Stimulated activated CD4-positive, alpha-beta T cell treated with anti-CD3 and anti-CD28 coated beads, Interleukin-4, amount 100 ng/mL, for 4 hours (primary cell): ENCODE measurements at places on chromosomes 4 and X.
A peak's percentile ranks its signal among the peaks of the same experiment; 100 is the strongest.

DNA sequence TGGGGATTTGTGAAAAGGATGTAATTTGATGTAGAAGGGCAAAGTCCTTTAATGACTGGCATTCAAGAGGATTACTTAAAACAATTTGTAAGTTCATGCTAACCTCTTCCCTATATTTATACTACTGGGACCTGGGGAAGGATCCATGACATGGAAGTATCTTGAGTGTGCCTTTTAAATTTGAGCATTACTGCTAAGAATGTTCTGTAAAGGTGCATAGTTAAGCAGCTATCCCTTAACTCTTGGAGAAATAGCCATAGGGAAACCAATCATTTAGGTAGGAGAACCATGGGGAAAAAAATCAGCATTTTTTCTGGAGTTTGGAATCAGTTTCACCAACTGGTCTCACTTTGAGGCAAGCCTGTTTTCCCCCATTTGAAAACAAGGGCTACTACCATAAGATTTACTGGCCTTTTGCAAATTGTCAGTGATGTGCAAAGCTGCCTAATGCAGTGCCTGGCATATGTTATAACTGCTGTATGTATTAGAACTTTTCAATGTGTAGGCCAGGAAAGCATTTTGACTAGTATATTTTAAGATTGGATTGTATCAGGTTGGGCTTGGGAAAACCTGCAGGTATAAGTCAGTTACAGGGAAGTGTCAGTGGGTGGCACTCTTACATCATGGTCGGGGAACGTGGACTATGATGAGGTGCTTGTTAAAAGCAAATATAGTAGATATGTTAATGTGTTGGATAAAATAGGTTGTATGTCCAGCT is 72.1 kb downstream of the PRSS12 start:
- DNase-seq, result peak; percentile 20

- DNase-seq, result no peak
These were observed 701.0 kb upstream of the PITX2 start for GRCh38 chr4:111323916-111324315.

- no peak for DNase-seq
These were observed 196.1 kb upstream of the GK2 start for GRCh38 chr4:79604152-79604551.

- no peak for DNase-seq
These were observed 22.6 kb upstream of the DUSP9 start for GRCh38 chrX:153624196-153625091.

DNA sequence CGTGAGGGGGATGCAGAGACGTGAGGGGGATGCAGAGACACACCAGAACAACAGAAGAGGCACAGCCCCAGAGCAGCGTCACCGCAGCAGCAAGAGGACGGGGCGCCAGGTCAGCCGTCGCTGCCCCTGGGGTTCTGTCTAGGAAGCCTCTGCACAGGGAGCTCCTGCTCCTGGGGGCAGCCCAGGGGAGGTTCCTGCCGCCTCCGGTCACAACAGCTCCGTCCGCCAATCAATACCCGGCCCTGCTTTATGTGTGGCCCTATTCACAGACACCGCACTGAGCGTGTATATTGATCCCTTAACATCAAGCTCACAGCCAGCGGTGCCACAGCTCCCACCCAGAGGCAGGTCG is 69.6 kb downstream of the FAM53A start:
- no peak for DNase-seq
